Amniotic epithelial cell (primary cell): ENCODE measurements at places on chromosomes 7 and 10.

DNA sequence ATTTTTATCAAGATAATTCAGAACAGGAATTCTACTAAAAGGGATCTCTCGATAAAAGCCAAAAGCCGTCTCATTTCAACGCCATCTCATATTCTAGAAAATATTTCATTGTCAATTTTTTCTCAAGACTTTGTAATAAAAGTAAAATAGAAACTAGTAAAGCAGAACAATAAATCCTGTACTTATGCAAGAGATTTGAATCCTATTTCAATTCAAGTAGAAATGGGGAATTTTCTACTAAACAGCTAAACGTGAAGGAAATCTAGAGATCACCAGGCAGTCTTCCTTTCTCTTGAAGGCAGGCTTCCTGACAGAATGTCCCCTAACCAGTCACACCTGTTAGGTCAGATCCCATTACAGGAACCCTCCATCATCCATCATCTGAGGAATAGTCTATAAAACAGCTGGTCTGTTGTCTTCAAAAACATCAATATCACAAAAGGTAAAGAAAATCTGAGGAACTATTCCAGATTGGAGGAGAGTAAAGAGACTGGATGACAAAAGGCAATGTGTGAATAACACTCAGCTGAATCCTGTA lies 23.7 kb downstream of the USP6NL start:
- no peak for DNase-seq

GRCh38 chr7:87140271-87140748 lies 11.9 kb upstream of the DMTF1 start:
- DNase-seq: peak; percentile 88

DNA sequence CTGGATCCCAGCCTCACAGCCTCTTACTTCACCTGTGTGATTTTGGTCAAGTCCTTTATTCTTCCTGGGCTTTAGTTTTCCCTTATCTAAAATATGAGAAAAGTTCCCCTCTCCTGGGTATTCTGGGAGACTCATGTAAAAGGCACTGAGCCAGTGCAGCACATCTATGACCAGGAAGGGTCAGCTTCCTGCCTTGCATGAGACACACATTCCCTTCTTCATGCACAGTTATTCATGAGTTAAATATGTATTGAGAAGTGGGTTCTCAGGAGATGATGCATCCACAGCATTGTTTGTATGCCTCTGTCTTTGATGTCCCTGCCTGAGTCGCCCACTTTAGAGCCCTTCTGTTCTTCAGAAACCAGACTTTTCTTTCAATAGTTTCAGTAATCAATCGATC lies 33.3 kb downstream of the EGFR start:
- peak; percentile 58 for DNase-seq

- no peak for DNase-seq
Observed at GRCh38 chr7:28128608-28129007, 52.0 kb downstream of the JAZF1 start.

DNA sequence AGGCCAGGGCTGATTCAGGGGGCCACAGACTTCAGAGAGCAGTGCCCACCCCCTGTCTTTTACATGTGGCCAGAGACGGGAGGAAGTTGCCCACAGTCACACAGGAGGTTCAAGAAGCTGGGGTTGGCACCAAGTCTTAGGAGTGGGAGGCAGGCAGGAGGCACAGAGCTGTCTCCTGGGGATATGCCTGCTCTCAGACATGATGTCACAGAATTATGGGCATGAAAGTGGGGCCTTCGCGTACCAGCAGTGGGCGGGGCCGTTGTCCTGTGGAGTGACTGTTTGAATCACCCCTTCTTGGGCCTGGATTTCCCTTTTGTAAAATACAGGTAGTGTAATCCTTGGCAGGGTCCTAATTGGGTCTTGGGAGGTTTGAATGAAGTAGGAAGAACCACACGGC lies 81.2 kb upstream of the PPIF start:
- no peak for DNase-seq

DNA sequence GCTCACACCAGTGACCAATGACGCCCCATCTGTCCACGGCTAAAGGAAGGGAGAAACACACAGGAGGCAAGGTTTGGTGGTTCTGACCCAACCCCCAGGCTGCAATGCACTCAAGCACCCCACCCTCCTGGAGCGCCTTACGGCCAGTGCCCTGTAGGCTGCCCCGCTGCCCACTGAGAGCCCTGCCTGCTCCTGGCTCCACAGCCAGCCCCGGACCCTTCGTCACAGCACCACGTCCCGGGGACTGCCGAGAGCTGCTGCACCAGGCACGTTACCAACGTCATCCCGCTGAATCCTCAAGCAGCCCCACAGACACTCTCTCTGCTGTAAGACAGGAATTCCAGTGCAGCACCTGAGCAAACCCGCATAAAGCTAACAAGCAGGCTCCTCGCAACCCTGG lies 87.8 kb downstream of the MAD1L1 start:
- DNase-seq: no peak

GRCh38 chr10:94092848-94093247 lies 99.1 kb downstream of the PLCE1 start:
- peak; percentile 85 for DNase-seq

DNA sequence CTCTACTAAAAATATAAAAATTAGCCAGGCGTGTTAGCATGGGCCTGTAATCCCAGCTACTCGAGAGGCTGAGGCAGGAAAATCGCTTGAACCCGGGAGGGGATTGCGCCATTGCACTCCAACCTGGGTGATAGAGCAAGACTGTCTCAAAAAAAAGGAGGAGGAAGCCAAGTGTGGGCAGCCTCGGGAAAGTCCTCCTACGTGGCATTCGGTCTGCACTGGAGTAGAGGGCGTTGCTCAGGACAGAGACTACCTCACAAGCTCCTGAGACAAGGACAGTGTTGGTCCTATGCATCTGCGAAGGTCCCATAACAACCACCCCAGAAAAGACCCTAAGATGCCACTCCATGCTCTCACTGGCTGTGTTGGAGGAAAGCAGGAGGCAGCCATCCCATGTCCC lies 10.0 kb upstream of the SERPINE1 start:
- DNase-seq: peak; percentile 69

- no peak for DNase-seq
Observed at GRCh38 chr10:92813979-92814378, 34.3 kb upstream of the EXOC6 start.

- no peak for DNase-seq
Observed at GRCh38 chr7:68474661-68475216, 1123.5 kb upstream of the AUTS2 start.
